ENCODE measurements at places on chromosomes 11 and 22. TPM values are rescaled to one million over a fixed set of nuclear protein-coding genes. Genes with fewer than 3 reads are reported as not detected.

DNA sequence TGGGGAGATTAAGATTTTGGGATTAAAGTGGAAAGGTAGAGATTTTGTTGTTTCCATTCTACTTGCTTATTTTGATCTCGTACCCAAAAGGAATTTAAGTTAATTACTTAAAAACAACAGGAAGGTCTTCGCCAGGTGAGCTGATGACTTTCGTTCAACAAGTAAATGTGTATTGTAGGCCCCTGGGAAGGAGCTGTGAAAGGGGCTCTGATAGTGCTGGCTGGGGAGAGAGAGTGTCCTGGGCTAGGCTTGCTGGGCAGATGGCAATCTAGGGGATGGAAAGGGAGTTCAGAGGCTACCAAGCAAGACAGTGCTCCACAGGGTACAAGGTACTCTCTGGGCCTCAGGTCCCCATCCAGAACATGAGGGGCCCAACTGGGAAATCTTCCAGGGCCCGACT lies 189.4 kb downstream of the CEP164 start:
- no peak for DNase-seq

The MS4A15 gene
- total RNA-seq: not detected

GRCh38 chr11:65206901-65207300 lies 25.2 kb downstream of the CAPN1 start:
- no peak for DNase-seq

The POU2AF2 gene
- 2.0 TPM for total RNA-seq

The TYR gene
- not detected for total RNA-seq

The MRGPRX3 gene
- total RNA-seq: not detected

DNA sequence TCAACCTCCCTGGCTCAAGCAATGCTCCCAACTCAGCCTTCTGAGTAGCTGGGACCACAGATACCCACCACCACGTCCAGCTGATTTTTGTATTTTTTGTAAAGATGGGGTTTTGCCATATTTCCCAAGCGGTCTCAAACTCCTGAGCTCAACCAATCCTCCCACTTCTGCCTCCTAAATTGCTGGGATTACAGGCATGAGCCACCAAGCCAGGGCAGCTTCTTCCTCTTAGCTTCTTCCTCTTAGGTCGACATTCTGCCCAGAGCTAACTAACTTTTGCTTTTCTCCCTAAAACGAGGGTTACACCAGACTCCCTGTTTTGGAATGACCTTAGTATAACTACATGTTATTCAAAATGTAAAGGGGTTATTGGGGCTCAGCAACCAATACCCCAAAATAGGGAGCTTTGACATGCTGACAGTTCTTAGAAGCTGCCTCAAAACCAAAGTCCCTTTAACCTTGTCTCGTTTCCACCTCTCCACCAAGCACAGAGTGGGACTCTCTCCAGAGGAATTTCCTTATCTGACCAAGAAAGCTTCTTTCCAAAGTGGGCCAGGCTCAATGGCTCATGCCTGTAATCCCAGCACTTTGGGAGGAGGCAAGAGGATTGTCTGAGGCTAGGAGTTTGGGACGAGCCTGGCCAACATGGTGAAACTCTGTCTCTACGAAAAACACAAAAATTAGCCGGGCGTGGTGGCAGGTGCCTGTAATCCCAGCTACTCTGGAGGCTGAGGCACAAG lies 7.0 kb downstream of the HPS5 start:
- DNase-seq: no peak

DNA sequence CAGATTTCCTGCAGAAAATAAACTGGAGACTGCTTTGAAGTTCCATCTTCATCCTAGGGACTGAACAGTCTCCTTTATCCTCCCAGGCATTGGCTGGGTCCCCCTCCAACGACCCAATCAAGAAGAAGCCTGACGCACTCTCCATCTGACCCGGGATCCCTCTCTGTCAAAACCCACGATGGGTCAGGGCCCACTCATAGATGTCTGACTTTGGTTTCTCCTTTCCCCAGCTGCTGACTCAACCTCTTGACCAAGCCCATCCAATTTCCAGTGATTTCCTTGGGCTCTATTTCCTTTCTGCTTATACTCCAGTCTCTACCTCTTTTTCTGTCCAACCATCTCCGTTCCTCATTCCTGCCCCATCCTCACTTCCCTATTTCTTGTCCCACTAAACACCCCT lies 189.7 kb downstream of the MIAT start:
- DNase-seq: no peak

GRCh38 chr11:1303973-1304372 lies 5.5 kb downstream of the TOLLIP start:
- DNase-seq: peak; percentile 49

DNA sequence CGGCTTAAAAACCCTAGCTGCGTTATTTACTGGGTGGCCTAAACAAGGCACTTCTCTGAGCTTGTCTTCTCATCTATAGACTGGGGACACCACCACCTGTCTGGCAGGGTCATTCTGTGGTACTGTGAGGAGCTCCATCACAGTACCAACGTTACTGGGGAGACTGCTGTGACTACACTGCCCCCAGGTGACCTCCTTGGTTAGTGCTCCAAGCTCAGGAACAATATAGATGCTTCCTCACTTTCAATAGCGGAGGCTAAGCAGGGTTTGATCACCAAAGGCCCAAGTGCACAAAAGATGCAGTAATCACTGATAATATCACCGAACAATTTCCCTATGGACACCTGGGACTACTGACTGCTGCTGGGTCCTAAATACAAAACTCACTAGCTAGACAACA lies 18.8 kb downstream of the PRPF19 start:
- DNase-seq: no peak

The ELMOD1 gene
- not detected for total RNA-seq

The TMPRSS13 gene
- total RNA-seq: 0.32 TPM

DNA sequence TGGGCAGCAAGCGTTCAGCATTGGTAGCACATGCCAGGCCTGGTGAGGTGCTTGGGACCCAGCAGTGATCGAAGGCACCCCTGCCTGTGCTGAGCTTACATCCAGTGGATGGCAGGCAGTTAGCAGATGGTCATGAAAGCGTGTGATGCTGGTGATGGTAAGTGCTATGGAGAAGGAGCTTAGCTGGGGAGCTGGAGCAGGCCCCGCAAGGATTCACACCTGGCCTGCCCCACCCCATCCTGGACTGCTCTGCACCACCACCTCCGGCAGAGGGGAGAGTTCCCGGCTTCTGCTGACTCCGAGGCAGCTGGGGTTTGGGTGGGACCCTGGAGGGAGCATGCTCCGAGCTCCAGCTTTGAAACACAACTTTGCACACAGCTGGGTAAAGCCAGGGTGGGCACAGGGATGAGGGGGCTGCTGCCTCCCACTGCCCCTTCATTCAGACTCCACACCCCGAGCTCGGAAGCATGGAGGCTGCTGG lies 16.2 kb downstream of the MPPED1 start:
- no peak for DNase-seq

The SLC22A25 gene
- total RNA-seq: not detected

DNA sequence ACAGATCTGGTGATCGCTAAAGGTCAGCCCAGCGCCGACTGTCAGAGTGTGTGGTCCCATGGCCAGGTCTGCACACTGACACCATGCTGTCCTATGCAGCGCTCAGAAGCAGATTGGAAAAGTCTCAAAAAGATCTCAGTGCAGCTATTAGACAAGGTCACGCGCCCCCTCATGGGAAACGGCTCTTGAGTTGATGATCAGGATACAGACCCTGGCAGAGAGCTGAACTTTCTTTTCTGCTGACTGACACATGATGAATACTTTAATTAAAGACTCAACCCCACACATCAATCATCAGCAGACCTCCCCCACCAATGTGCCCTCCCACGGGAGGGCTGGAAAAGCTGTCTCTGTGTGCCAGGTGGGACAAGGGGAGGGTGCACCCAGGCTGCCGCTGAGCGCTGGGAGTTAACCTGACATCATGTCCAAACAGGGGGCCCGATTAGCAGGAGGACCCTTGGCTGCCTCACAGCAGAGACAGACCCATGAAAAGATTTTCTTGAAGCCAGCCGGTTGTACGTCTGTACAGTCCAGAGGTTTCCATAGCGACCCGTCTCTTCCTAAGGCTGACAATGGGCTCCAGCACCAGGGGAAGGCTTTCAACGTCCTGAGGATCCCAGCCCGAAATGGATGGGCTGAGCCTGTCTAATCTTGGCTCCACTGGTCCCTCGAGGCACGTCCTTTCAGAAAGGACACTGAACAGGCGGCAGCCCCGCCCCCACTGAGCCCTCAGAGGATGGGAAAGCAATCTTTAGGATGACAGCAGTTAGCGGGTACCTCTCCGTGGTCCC lies 26.9 kb downstream of the RASD2 start:
- no peak for DNase-seq

DNA sequence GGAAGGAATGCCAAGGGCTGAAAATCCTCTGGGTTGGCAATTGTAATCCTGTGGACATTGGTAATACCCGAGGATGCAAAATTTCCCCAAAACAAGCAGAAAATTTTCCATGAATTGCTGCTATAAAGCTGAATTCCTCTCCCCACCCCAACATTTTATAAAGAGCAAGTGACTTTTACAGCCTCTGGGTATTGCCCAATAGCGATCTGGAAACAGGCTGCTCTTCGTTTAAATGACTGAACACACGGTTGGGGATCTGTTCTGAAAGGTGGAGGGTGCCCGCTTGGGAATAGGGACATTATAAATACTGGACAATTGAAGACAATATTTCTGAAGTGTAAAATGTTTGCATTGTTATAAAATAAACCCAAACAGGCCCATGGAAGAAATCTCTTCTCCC lies 20.6 kb downstream of the EHF start:
- no peak for DNase-seq

The TSGA10IP gene
- total RNA-seq: not detected

DNA sequence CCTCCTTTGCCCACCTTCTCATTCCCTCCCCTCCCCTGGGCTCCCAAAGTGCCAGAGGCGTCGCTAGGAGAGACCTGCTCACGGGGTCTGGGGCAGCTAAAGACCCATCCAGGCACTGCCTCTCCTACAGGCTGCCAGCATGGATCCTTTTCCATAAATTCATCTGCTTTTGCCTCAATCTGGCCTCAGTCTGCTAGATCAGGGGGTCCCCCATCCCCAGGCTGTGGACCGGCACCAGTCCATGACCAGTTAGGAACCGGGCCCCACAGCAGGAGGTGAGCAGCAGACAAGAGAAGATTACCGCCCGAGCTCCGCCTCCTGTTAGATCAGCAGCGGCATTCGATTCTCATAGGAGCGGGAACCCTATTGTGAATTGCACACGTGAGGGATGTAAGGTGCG lies 12.3 kb downstream of the LTO1 start:
- no peak for DNase-seq

GRCh38 chr11:21105196-21105917 lies 436.0 kb downstream of the NELL1 start:
- DNase-seq: no peak

Data from breast epithelium (tissue), 4 donors.